ENCODE measurements at places on chromosomes 12 and 14.

- no peak for DNase-seq
Observed at GRCh38 chr14:29648045-29648444, 279.6 kb downstream of the PRKD1 start.

DNA sequence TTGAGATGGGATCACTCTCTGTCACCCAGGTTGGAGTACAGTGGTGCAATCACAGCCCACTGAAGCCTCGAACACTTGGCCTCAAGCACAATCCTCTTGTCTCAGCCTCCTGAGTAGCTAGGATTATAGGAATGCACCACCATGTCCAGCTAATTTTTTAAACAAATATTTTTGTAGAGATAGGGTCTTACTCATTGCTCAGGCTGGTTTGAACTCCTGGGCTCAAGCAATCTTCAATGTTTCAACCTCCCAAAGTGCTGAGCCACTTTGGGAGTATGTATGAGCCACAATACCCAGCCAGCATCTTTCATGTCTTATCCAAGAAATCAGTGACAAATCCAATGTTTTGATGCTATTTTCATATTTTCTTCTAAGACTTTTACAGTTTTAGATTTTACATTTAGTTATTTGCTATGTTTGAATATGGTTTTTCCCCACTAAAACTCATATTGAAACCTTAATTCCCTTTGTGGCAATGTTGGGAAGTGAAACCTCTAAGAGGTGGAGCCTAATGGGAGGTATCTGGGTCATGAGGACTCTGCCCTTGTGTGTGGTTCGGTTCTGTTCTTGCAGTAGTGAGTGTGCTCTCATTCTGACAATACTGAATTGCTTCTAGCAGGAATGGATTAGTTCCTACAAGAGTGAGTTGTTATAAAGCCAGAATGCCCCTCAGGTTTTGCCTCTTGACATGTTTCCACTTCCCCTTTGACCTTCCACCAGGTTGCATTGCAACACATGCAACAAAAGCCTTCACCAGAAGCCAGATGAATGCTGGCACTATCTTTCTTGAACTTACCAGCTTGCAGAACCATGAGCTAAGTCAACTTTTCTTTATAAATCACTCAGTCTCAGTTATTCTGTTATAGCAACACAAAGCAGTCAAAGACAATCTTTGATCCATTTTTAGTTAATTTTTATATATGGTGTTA lies 80.8 kb upstream of the AMIGO2 start:
- no peak for DNase-seq

- DNase-seq = no peak
Observed at GRCh38 chr14:77950371-77951063, 150.6 kb downstream of the ADCK1 start.

- DNase-seq = no peak
Observed at GRCh38 chr12:52728374-52728773, 25.1 kb upstream of the KRT77 start.

- no peak for DNase-seq
Observed at GRCh38 chr12:125922330-125922729, 857.1 kb downstream of the AACS start.

- no peak for DNase-seq
Observed at GRCh38 chr12:11584221-11584855, 65.1 kb upstream of the ETV6 start.

DNA sequence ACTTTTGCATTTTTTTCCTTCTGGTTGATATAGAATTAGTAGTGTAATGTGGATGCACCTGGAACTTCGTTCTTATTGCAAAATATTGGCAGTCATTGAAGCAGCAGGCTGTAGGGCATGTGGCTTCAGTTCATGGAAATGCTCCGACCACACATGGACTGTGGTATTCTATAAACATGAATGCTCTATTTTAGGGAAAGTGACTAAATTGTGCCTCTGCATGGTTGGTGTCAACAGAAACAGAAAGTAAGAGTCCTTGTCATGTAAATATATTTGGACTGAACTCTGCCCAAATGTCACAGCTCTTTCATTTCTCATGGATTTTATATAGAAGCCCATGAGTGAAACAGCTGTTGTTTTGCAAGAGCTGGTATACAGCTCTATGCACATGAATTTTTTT lies 917.0 kb downstream of the LRFN5 start:
- no peak for DNase-seq

- no peak for DNase-seq
Observed at GRCh38 chr12:47377414-47378221, 297.9 kb upstream of the AMIGO2 start.

DNA sequence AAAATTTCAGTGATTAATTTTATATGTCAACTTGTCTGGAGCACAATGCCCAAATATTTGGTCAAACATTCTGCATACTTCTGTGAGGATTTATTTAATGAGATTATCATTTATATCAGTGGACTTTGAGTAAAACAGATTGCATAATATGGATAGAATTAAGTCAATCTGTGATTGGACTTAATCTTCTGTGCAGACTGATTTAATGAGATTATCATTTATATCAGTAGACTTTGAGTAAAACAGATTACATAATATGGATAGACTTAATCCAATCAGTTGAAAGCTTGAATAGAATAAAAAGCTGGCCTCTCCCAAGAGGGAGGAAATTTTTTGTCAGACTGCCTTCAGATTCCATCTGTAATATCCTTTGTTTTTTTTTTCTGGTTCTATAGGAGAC lies 1413.2 kb downstream of the LRFN5 start:
- DNase-seq = no peak

DNA sequence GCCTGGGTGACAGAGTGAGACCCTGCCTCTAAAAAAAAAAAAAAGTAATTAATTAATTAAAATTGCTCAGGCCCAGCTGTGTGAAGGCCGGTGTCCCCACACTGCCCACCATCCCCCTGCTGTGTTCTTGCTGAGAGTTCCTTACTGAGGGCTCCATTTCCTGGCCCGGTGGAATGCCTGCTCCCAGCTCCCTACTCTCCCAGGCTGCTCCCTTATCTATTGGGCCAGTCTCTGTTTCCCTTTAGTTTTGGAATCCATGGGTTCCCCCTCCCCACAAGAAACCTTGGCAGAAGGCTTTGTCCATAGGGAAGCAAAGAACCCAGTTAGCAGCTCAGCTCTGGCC lies 19.0 kb downstream of the MLXIP start:
- DNase-seq = no peak

DNA sequence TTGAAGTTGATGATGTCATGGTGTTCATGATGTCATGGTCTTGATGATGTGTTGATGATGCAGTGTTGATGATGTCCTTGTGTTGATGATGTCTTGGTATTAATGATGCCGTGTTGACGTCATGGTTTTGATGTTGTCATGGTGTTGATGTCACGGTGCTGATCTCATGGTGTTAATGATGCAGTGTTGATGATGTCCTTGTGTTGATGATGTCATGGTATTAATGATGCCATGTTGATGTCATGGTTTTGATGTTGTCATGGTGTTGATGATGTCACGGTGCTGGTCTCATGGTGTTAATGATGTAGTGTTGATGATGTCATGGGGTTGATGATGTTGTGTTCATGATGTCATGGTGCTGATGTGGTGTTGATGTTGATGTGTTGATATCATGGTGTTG lies 48.0 kb upstream of the RIMBP2 start:
- no peak for DNase-seq

DNA sequence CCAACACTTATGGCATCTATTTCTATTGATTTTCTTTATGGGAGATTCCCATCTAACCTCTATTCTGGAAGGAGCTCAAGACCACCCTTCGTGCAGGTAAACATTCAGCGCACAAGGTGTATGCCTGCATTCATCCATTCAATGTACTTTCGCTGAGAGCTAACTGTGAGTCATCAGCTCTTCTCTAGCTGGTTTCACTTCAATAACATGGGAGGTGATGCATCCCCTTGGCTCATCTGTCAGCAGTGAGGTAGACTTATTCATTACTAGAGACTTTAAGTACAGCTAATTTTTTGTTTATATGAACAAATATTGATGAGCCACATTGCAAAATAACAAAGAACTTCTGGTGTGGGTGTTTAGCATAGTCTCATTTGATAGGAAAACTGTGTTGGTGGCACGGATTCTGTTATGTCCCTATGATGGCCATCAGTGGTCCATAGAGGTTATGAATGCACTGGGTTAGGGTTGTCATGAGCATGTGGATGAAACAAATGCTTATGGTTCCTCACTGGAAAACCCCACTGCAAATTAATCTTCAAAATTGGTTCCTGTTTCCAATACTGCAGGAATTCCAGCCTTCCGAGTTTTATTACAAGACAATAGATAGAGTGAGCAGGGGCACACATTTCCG lies 1151.0 kb downstream of the BCL11B start:
- no peak for DNase-seq

DNA sequence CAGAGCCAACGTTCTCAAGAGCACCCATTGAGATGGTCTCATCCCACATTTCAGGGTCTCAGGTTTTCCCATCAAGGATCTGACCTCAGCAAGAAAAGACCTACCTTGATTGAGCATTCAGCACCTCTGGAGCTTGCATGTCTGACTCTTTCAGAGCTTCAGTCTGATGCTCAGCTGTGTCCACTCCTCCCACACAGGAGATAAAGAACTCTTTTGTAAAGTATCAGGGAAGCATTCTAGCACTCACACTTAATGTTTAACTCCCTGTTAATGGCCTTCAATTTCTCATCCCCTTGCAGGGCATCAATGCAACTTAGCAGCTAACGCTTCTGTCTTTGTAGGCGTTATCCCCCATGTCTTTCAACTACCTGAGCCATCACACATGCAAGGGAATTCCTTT lies 124.1 kb downstream of the GALC start:
- no peak for DNase-seq

DNA sequence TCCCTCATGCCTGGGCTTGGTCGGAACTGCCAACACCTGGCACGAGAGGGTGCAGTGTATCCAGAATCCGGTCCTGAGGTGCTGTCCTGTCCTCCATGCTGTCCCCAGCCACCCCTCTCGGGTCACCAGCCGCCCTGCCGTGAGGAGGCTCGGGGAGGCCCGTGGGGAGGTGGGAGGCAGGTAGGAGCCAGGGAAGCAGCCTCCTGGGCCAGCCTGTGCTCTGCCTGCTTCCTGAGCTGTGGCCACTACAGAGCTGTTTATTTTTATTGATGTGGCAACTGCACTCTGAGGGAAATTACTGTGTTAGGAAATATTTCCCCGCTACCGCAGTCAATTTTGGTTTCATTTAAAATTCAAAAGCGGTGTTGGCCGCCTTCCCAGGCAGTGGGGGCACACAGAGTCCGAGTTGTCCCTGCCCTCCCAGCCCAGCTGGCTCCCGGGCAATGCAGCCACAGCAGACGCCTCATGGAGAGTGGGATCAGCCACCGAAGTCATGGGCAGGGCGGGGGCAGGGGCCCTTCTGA lies 18.3 kb downstream of the NOC4L start:
- no peak for DNase-seq

DNA sequence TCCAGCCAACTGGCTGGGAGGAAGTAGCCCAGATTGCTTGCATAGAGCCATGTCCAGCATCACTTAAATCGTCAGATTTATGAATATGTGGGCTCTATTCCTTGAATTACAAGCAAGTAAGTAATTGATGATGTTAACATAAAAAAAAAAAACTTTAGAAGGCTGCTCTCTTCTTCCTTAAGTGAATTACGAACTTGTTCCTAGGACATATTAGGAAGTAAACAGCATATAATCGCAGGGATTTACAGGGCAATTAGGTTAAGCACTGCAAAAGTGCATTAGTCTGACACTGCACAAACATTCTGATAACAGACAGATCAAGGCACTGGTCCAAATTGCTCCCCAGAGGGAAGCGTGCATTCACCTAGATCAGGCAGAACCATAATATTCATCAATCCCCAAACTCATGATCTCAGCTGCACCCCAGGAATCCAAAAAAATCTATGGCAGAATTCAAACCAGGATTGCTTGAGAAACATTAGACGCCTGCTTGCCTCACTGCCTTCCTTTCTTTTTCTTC lies 293.2 kb downstream of the TMEM132D start:
- no peak for DNase-seq

DNA sequence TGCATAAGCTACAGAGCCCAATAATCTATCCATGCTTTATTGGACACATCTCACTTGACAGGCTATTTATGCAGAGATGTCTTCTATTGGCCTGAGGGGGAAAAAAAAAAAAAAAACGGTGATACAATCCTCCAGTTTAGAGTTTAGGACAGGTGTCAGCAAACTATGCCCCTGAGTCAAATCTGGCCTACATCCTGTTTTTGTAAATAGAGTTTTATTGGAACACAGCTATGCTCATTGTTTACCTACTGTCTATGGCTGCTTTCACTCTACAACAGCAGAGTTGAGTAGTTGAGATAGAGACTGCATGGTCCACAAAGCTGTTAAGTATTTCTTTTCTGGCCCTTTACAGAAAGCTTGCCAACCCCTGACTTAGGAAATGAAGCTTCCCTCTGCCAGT lies 403.1 kb downstream of the C12orf75 start:
- no peak for DNase-seq

- DNase-seq = no peak
Observed at GRCh38 chr12:120584343-120585149, 3.3 kb upstream of the POP5 start.

DNA sequence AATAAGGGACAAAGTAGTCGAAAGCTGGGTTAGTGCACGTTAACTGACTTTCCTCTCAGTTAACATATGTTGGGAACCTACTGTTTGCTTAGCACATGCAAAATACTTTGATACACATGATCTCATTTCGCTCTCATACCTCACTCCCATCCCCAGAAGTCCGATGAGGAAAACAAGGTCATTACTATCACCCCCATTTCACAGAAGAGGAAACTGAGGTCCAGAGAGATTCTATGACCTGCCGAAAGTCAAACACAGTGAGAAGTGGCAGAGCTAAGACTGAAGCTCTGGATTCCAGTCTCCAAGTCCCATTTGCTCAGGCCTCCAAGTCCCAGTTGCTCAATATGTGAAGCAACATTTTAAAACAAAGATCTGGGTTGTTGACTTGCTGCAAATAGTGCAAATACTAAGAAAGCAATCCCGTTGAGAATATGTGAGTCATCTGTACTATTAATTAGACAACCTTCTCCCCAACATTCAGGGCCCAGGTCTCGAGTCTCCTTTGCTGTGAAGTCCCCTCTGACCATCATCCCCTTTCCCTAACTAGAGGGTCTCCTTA lies 170.6 kb upstream of the PWP1 start:
- no peak for DNase-seq

- DNase-seq = no peak
Observed at GRCh38 chr12:44031472-44032185, 195.7 kb downstream of the TMEM117 start.

DNA sequence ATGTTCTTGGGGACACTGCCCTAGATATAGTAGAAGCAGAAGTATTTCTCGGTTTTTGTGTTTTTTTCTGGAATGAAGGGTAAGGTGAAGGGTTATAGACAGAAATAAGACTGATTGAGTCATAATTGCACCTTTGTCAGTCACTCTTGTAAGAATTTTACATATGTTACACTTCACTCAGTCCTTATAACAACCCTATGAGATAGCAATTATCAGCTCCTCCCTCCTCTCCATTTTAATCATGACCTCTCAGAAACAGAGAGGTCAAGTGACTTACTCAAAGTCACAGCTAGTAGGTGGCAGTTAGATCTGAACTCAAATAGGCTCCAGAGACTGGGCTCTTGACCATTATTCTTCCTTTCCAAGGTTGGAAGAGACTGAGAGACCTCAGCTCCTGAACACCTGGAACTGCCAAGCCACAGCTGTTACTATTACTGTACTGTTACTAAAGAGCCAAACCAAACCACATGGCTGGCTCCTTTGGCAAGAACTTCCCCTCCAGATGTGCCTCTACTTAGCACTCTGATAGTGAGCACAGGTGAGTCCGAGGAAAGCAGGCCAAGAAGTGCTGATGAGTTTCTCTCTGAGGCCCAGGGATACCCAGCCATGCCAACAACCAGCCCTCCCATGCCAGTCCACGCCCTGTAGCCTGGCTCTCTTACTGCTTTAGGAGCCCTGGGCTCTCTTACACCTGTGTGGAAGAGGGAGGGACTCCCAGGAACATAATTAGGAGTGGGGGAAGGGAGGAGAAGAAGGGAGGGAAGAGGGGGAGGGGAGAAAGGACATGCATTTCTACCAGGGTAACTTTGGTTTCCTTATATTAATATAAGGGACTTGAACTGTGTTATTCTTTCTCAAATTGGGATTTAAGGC lies 121.3 kb downstream of the CRADD start:
- no peak for DNase-seq
